Hematopoietic multipotent progenitor cell (in vitro differentiated cells): ENCODE measurements at places on chromosomes 5 and 9.

- DNase-seq, result no peak
Observed at GRCh38 chr5:55601204-55601618, 66.4 kb upstream of the PLPP1 start.

GRCh38 chr5:38341641-38342040, 83.3 kb downstream of the EGFLAM start:
- DNase-seq, result no peak

GRCh38 chr5:18984559-18985080, 1003.4 kb downstream of the CDH18 start:
- DNase-seq, result no peak

GRCh38 chr5:84725946-84726570, 341.4 kb upstream of the EDIL3 start:
- DNase-seq, result no peak

GRCh38 chr9:87263291-87263690, 234.4 kb upstream of the DAPK1 start:
- no peak for DNase-seq

GRCh38 chr9:89657295-89657694, 52.5 kb downstream of the GADD45G start:
- DNase-seq, result no peak

DNA sequence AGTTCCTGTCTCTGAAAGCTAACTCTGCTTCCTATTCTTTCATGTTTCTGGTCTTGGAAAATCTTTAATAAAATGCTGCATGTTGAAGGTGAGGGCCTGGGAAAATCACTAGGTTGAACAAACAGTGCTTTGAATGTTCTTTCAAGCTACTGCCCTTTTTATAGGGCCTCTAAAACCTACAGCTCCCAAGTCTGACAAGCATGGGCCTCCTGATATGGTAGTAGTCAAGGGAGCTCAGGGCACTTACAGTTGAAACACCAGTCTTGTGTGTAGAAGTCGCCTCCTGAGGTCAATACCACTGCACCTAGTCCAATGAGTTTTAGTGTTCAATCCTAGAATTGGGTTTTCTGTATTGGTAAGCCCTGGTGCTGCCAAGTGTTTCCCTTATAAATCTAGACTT, 20.5 kb downstream of the VLDLR start:
- no peak for DNase-seq

DNA sequence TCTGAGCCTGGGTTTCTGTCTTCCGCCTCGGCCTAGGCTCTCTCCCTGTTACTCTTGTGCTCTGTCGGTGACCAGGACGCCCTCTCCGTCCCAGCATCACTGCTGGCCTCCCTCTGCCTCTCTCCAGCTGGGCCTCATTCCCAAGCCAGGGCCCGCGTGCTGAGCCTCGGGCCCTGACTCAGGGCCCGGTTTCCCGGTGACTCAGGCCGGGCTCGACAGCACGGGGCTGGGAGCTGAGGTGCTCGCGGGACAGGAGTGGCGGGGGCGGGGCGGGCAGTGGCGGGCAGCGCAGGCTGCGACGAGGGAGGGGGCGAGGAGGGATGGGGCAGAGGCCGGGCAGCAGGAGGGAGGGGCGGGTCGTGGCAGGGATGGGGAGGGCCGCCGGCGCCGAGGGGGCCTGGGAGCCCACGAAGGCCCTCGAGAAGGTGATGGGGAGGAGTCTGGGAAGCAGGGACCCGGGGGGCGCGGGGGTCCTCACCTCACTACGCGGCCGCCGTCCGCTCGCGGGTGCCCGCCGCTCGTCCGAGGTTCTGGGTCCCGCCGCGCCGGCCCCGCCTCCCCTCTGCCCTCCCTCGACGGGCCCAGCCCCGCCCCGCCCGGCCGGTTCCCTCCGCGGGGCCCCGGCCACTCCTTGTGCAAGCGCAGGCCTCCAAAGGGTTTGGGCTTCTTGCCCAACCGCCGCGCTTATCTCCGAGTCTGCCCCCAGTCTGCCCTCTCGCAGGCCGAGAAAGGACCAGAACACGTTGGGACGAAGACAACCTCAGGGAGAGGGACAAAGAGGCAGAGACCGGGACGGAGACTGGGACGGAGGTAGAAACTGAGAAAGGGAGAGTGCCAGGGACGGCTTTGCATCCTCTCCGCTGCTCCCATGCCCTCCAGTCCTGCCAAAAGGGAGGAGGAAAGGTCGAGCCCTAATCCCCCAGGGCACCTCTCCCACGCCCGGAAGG, at the start of gene ARAP3:
TSS of gene ARAP3 (minus strand) at position 536 of the 947 bp plus-strand sequence. CDS start 1,744 bp downstream, outside the sequence.
- no peak for DNase-seq

- no peak for DNase-seq
Observed at GRCh38 chr9:93013856-93014582, 44.5 kb upstream of the SUSD3 start.

- DNase-seq, result no peak
Observed at GRCh38 chr9:84447305-84447704, 106.7 kb upstream of the SLC28A3 start.

DNA sequence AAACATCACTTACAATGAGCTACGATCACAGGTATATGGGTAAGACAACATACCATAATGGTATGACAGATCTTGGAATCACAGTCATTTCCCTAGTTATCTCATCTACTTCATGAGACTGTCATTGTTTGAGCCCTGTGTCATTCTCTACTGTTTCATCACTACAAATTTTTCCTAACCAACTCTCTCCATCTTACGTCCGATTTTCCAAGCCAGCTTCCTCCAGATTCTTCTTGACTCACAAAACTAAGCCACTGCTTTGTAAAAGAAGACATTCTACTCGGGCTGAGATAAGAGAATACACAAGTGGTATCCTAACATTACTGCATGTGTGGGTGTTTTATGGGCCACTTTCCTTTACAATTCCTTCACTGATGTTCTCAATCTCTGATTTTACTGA, 49.6 kb downstream of the SERINC5 start:
- no peak for DNase-seq

- DNase-seq, result no peak
Observed at GRCh38 chr9:27474305-27474704, 49.8 kb upstream of the IFNK start.

- no peak for DNase-seq
Observed at GRCh38 chr9:109843641-109844040, 63.6 kb downstream of the PALM2AKAP2 start.

GRCh38 chr5:66223637-66224036, 79.5 kb downstream of the SREK1 start:
- no peak for DNase-seq

DNA sequence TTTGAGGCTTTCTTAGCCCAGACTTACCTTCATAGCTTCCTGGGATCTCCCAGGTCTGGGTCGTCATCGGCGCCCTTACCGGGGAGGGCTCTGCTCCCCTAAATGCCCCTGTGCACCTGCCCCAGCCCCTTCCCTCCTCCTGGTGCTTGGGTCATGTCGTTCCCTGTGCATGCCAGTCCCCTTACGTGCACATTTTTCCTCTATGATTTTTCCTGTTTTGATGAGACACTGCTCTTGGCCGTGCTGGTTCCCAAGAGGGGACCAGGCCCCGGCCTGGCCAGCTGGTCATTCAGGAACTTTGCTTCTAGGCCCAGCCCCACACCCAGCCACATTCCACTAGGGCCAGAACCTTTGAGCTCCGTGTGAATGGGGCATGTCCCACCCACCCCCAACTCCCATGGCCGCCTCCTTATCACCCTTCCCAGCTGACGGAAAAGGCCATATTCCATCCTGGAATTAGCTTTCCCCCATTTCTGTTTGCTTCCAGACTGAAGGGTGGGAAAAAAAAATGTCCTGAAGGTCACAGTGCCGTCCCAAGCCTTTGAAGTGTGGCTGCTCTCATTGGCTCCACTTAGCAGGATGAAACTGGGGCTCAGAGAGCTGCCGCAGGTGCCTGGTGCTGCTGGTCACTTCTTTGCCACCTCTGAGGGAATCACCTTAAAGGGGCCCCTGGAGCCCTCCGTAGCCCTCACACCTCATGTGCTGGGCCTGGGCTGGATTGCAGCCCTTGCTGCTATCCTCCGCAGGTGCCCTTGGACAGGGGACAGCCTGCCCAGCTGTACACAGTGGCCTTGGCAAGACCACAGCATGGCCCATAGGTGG, 25.1 kb downstream of the ERGIC1 start:
- no peak for DNase-seq

GRCh38 chr9:137750566-137750965, 127.0 kb upstream of the CACNA1B start:
- DNase-seq, result no peak

DNA sequence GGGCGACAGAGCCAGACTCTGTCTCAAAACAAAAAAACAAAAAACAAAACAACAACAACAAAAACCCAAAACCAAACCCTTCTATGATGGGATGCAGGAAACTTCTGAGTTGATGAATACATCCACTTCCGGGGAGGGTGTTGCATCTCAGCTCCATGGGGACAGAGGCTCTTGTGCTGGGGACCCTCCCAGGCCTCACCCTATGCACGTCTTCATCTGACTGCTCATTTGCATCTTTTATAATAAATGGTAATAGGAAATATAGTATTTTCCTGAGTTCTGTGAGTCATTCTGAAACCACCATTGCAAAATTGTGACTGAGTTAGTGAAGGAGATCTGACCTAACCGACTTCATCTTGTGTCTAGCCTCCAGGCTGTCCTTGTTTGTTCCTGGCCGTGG, 109.5 kb upstream of the SLC28A3 start:
- no peak for DNase-seq

DNA sequence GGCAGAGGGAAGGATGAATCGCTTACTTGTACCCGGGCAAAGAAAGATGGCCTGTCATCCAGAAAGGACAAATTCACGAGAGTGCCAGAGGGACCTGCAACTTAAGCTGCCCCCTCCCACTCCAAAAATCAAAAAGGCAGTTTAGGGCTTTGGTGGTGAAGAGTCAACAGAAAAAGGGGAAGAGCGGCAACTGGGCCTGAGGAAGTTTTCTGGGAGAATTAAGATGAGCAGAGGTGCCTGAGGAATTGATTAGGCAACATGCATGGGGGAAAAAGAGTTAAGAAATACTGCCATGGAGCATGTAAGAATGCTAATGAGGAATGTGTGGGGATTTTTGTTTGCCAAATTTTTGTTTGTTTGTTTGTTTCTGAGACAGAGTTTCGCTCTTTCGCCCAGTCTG, 1.8 kb upstream of the ACTL7B start:
- DNase-seq, result no peak

GRCh38 chr5:90406466-90406865, 3.1 kb downstream of the CETN3 start:
- DNase-seq, result no peak

GRCh38 chr9:94921092-94921471, 194.6 kb downstream of the AOPEP start:
- no peak for DNase-seq

DNA sequence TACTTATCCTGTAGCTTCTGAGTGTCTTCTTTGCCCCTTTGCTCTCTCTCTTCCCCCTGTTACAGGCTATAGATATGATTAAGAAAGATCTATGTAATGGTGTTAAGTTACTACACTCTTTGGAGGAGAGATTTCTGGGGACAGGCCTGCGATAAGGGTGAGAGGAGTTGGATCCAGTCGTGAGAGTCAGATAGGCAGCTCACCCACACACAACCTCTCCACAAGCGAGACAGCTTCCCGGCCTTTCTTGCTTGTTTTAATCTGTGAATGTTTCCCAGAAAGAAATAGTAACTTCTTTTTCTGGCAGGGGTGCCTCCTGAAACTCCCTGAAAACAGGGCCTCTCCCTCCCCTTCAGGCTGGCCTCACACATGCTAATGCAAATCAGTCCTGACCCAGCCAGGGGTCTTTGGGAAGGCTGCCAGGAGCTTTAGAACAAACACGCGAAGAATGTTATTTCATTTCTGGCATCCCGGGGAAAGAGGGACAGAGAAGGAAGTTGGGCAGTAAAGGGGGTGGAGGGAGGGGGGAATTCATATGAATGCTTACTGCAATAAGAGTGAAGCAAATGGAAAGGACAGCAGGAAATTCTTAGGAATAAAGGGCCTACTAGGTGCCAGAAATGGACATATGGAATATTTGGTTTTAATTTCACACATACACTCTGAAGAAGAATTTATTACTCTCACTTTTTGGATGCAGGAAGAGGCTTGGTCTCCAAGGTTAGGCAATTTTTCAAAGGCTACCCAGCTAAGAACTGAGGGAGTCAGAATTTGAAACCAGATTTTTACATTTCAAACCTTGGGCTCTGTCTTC, 215.8 kb upstream of the TRIM32 start:
- no peak for DNase-seq

DNA sequence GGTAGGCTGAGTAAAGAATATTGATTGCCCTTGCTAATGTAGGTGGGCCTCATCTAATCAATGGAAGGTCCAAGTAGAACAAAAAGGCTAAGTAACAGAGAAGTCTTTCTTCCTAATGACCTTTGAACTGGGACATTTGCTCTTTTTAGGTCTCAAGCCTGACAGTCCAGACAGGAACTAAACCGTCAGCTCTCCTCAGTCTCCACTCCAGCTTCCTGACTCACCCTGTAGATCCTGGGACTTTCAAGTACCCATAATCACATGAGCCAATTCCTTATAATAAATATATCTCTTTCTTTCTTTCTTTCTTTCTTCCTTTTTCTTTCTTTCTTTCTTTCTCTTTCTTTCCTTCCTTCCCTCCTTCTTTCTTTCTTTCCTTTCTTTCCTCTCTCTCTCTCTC, 479.5 kb upstream of the PAPPA start:
- no peak for DNase-seq

DNA sequence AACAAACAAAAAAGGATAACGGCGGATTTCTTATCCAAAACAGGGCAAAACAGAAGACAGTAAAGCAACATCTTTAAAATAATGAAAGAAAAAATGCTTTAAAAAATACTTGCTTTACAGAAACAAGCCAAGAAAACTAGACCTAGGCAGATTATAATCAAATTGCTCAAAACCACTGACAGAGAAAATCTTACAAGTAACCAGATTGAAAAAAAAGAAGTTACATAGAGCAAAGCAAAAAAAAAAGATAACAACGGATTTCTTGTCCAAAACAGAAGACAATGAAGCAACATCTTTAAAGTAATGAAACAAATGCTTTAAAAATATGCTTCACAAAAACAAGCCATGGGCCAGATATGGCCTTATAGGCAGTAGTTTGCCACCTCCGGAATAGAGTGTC, 51.1 kb downstream of the RICTOR start:
- no peak for DNase-seq

GRCh38 chr5:68499987-68500386, 284.4 kb downstream of the PIK3R1 start:
- DNase-seq, result no peak

- DNase-seq, result no peak
Observed at GRCh38 chr9:126510564-126510963, 103.2 kb upstream of the LMX1B start.

DNA sequence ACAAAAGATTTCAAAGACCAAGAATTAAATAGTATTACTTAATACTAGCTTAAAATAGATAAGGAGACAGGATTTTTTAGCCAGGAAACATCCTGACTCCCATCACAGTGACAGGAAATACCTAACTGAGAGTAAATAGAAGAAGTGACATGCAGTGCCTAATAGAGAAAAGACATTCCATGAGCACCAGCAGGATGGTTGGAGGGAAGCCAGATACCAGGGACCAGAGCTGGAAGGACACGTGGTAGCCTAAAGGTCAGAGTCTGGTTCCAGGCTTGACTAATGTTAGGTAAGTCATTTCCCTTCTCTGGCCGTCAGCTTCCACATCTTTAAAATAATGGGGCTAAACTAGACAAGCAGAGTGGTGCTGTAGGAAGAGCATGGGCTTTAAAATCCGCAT, 41.6 kb downstream of the CDK5RAP2 start:
- no peak for DNase-seq

GRCh38 chr5:132065351-132065937, 5.0 kb downstream of the IL3 start:
- DNase-seq, result no peak

- no peak for DNase-seq
Observed at GRCh38 chr9:128577206-128577605, 24.8 kb downstream of the SPTAN1 start.
